SJSA1 (cell line): ENCODE measurements at places on chromosomes 1 and 21.

- no peak overlapping the region for H3K4me3 ChIP-seq
- no peak for DNase-seq
- no peaks in the 10 kb centered on the region for H3K4me1 ChIP-seq
- H3K36me3 ChIP-seq, result no peaks in the 10 kb centered on the region
- peaks cover 17% of the 10 kb centered on the region for H3K27me3 ChIP-seq
Measured at GRCh38 chr1:29470087-29470787, 233.9 kb downstream of the PTPRU start.

DNA sequence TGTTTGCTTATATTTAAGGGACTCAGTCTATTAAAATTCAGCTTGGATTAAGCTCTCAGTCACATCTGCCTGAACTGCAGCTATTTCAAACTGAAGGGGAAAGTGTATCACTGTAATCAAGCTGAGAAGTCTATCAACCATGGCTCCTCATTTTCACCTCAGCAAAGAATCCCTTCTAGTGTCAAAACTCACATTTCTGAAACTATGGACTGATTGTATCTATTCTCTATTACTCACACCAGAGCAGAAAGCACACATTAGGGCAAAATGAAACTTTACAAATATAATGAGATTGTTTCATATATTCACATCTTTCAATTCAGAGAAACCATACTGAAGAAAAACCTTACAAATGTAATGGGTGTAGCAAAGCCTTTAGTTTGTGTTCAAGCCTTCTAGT, 14.6 kb upstream of the C1orf146 start:
- H3K27ac ChIP-seq, result no peak overlapping the region
- DNase-seq, result no peak
- H3K4me3 ChIP-seq, result no peak overlapping the region
- H3K36me3 ChIP-seq, result no peaks in the 10 kb centered on the region
- H3K4me1 ChIP-seq, result no peaks in the 10 kb centered on the region

GRCh38 chr1:11143907-11144306, 44.2 kb upstream of the EXOSC10 start:
- no peak overlapping the region for H3K4me3 ChIP-seq
- peaks cover 55% of the 10 kb centered on the region for H3K36me3 ChIP-seq
- no peak overlapping the region for H3K27ac ChIP-seq
- H3K4me1 ChIP-seq, result no peaks in the 10 kb centered on the region
- no peak for DNase-seq

DNA sequence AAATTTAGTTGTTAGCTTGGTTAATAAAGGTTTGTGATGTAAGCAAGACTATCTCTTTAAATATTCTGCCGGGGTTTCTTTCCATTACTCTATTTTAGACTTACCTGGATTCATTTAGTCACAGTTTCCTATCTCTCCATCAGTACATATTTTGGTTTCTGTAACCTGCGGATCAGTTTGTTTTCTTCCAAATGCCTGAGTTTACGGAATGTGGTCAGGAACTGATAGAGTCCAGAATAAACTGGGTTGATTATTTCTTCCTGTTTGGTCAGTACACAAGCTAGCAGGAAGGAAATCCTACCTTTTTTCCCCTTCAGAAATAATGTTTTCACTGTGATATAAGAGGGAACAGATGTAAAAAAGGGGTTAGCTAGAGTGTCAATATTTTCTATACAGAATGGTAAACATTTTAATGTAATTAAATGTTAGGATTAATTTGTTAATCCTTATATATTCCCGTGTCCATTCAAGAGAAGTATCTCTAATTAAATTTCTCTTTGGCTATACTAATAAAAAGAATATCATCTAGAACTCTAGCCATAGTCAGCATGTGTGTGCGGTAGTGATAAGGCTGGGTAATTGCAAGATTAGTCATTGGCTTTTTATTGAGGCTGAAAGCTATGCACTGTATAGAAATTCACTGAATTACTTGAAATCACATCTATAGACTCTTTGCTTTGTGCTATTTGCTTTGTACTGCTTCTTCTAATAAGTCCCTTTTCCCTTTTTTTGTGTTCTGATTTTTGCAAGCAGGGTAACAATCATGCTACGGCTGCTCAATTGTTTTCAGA, 144.7 kb upstream of the ADGRL4 start:
- H3K27ac ChIP-seq, result no peak overlapping the region
- DNase-seq, result no peak
- H3K36me3 ChIP-seq, result no peaks in the 10 kb centered on the region
- H3K27me3 ChIP-seq, result no peaks in the 10 kb centered on the region

DNA sequence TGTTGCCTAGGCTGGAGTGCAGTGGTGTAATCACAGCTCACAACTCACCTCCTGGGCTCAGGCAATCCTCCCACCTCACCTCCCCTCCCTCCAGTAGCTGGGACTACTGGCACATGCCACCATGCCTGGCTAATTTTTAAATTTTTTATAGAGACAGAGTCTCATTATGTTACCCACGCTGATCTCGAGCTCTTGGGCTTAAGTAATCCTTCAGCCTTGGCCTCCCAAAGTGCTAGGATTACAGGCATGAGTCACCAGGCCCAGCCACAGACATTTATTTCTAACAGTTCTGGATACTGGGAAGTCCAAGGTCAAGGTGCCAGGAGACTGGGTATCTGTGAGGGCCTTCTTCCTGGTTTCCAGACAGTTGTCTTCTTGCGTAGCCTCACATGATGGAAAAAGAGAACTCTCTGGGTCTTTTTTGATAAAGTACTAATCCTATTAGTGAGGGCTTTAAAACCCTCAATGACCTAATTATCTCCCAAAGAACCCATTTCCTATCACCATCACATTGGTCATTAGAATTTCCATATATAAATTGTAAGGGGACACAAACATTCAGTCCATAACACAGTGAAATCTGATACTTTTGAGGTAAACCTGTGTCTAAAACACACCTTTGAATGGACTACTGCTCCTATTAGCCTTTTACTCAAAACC, 67.9 kb downstream of the PHACTR4 start:
- peak overlapping the region; percentile 90 for H3K27ac ChIP-seq
- peaks cover 31% of the 10 kb centered on the region for H3K4me1 ChIP-seq
- H3K36me3 ChIP-seq, result no peaks in the 10 kb centered on the region
- peak; percentile 80 for DNase-seq

- no peak overlapping the region for H3K4me3 ChIP-seq
- no peaks in the 10 kb centered on the region for H3K27me3 ChIP-seq
- no peak for DNase-seq
- no peak overlapping the region for H3K27ac ChIP-seq
Measured at GRCh38 chr1:91567583-91567982, 66.9 kb downstream of the CDC7 start.

DNA sequence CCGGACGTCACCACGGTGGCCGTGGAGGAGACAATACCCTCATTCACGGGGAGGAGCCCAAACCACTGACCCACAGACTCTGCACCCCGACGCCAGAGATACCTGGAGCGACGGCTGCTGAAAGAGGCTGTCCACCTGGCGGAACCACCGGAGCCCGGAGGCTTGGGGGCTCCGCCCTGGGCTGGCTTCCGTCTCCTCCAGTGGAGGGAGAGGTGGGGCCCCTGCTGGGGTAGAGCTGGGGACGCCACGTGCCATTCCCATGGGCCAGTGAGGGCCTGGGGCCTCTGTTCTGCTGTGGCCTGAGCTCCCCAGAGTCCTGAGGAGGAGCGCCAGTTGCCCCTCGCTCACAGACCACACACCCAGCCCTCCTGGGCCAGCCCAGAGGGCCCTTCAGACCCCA, 7.0 kb downstream of the TNFRSF14 start:
- H3K27me3 ChIP-seq, result no peaks in the 10 kb centered on the region
- DNase-seq, result no peak
- no peak overlapping the region for H3K27ac ChIP-seq
- H3K36me3 ChIP-seq, result no peaks in the 10 kb centered on the region
- H3K4me1 ChIP-seq, result peaks cover 10% of the 10 kb centered on the region

DNA sequence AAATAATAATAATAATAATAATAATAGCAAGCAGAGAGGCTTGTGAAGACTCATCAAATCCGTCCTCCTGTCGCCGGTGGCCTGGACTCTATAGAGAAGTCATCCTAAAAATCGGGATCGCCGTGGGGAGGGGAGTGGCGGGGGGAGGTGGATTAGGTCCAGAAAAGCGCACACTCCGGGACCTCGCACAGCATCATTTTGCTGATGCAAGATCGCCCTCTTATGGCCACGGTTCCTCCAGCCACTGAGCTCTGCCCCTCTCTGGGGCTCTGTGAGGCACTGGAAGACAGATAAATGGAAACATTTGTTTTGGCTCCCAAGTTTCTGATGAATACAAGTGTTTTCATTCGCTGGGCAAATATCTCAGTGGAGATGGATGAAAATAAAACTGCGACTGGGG, 612.0 kb downstream of the MATN1 start:
- peak; percentile 29 for DNase-seq
- no peaks in the 10 kb centered on the region for H3K36me3 ChIP-seq
- H3K27ac ChIP-seq, result no peak overlapping the region
- H3K4me3 ChIP-seq, result no peak overlapping the region
- no peaks in the 10 kb centered on the region for H3K4me1 ChIP-seq
